ENCODE measurements at places on chromosomes 7 and 10.
A peak's percentile ranks its signal among the peaks of the same experiment; 100 is the strongest.

- DNase-seq, result no peak
These were observed 208.8 kb downstream of the TCERG1L start for GRCh38 chr10:131102676-131103075.

- DNase-seq, result peak; percentile 20
These were observed 105.3 kb downstream of the AMPH start for GRCh38 chr7:38525857-38526256.

GRCh38 chr10:71077796-71078453 is 134.4 kb upstream of the UNC5B start:
- no peak for DNase-seq

DNA sequence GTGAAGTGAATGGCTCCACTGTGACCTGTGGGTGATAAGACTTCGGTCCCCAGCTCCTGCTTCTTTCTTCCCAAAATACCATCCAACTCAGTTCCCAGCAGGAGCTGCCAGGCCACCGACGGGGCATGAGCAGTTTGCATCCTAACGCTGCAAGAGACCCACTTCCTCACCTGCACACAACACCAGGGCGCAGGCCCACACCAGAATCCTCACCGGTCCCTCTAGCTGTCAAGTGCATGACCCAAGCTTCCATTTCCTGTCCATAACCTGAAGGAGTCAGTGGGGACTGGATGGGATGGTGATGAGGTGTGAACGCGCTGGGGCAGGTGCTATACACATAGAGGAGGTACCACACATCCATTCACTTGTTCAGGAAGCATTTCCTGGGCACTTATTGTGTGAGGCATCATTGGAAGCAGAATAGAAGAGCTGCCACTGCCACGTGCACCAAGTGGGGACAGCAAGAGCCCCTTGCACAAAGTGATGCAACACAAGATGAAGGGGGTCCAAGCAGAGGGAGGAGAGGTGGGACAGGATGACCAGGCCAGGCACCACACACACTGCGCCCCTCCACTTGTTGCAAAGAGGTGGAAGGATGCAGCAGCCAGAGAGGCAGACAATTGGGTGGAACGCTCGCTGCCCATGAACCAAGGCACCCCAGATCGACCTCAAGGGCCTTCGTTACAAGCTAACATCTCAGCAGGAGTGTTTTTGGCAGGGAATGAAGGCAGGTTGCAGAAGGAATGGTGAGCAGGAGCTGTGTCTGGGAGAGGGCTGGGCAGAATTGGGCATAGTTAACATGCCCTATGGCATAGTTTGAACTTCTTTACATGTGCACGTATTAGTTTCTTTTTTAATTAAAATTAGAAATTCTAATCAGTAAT is 605.8 kb upstream of the MGMT start:
- no peak for DNase-seq

DNA sequence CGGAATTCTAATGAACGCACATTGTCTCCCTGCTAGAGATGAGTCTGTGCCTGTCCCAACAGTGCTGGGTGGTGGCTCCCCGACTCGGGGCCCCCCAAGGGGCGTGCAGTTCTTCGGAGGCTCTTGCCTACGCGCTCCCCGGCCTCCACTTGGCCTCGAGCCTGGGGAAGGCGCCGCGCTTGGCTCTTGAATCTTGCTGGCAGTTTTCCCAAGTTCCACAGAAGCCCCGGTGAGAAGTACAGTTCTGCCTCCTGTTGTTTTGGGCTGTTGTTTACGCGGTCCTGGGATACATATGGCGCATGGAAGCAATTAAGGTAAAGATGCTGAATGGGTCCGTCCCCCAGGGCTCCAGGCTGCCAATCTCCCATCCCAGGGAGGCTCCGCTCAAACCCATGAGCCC is 32.6 kb upstream of the UNCX start:
- peak; percentile 27 for DNase-seq

- peak; percentile 54 for DNase-seq
These were observed 14.3 kb upstream of the RPA3 start for GRCh38 chr7:7732621-7733281.

GRCh38 chr7:85324145-85324799 is 137.4 kb upstream of the SEMA3D start:
- no peak for DNase-seq

GRCh38 chr10:110857265-110858171 is 14.2 kb upstream of the PDCD4 start:
- DNase-seq, result peak; percentile 44

GRCh38 chr10:28879875-28880682 is 202.8 kb downstream of the BAMBI start:
- DNase-seq, result peak; percentile 45

GRCh38 chr10:78420946-78421735 is 387.5 kb downstream of the RPS24 start:
- no peak for DNase-seq

GRCh38 chr7:41967156-41967555 is 264.3 kb upstream of the INHBA start:
- peak; percentile 51 for DNase-seq

DNA sequence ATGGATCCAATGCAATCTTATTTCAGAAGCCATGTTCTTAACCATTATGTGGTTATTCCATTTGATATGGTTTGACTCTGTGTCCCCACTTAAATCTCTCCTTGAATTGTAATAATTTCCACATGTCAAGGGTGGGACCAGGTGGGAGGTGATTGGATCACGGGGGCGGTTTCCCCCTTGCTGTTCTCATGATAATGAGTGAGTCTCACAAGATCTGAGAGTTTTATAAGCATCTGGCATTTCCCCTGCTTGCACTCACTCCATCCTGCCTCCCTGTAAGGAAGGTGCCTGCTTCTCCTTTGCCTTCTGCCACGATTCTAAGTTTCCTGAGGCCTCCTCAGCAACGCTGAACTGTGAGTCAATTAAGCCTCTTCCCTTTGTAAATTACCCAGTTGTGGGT is 32.0 kb upstream of the TSPAN13 start:
- no peak for DNase-seq

DNA sequence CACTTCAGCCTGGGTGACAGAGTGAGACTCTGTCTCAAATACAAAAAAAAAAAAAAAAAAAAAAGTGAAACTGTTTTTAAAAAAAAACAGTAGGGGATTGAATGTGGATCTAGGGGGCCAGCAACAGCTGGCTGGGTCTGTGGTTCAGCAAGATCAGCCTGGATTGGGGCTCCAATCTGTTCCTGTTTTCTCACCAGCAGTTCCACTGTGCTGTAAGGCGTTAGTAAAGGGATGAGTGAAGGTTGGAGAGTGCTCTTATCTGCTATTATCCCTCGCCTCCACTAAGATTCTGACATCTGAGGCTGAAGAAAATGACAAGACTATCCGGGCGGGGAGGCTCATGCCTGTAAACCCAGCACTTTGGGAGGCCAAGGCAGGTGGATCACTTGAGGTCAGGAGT is 41.6 kb upstream of the GTF2IRD1 start:
- DNase-seq, result no peak

DNA sequence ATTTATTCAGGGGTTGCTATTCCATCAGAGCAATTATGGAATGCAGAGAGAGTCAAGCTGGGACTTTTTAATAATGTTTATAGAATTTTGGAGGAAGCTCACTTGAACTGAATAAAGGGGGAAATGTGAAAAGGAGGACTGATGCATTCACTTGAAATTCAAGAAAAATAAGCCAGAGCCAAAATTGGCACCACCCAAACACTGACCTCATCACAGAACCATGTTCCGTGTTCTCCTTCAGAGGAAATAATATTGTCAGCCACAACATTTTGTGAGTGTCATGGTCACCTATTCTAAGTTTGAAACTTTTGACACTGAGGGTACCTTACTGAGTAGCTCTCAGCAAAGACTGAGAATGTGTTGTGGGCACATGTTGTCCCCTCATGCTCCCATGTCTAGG is 207.0 kb downstream of the ANK3 start:
- peak; percentile 32 for DNase-seq

All from fibroblast of skin of abdomen (primary cell).